ENCODE measurements at places on chromosomes 7 and 10.

DNA sequence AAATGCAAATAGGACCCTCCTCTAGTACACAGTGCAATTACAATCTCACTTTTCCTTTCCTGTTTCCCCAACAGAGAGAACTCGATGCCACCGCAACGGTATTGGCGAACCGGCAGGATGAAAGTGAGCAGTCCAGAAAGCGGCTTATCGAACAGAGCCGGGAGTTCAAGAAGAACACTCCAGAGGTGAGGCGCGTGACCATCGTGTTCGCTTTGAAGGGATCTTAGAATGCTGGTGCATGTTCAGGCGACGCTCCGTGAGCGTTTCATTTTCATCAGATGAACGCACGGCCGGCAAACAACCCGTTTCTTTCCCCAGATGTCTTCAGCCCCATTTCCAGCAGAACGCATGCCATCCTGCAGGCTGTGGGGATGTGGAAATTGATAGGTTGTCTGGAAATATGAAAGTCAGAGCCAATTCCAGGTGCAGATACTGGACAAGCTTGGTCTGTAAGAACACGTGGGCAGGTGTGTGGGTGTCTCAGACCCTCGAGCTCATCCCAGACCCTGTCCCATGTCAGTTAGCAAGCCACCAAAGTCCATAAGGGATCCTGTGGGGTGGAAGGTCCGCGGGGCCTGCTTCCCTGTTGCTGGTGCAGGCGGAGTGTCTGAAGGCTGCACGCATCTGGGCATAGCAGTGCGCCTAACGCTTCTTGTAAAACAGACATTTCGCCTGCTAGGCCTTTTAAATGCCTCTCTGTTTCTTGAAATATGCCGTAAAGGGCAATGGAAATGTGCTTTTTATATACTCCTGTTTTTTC, 98.8 kb downstream of the CUX1 start:
- no peak for DNase-seq

DNA sequence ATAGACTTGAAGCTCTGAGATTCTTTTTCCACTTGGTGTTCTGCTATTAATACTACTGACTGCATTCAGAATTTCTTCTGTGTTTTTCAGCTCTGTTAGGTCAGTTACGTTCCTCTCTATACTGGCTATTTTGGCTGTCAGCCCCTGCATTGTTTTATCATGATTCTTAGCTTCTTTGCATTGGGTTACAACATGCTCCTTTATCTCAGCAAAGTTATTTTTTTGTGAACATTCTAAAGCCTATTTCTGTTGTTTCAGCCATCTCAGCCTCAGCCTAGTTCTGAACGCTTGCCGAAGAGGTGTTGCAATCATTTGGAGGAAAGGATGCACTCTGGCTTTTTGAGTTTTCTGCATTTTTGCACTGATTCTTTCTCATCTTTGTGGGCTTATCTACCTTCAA, 201.5 kb upstream of the GNAI1 start:
- no peak for DNase-seq

DNA sequence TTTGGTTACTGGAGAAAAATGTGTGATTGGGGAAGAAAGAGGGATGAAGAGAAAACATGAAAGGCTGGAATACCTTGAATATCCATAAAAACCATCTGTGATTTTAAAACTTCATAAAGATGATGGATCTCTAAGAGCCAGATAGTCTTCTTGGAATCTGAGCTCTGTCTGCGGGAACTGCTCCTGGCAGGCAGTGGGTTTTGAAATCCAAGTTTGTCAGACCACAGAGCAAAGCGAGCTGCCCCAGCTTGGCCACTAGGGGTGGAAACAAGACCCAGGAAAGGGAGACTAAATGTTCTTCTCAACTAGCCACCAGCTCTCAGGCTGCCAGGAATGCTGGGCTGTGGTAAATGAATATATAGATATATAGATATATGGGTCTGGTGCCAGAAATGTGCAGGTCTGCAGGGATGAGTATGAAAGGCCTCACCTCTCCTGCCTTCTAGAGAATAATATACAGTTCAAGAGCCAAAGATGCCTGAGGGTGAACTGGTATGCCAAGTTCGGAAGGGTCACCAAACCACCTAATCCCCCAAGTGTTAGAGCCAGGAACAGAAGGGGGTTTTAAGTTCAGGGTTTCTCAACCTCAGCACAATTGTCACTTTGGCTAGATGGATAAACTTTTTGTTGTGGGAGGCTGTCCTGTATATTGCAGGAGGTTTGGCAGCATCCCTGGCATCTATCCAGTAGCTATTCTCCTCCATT, 208.8 kb downstream of the KCNMA1 start:
- no peak for DNase-seq

GRCh38 chr10:58013406-58013805, 254.3 kb downstream of the IPMK start:
- no peak for DNase-seq

DNA sequence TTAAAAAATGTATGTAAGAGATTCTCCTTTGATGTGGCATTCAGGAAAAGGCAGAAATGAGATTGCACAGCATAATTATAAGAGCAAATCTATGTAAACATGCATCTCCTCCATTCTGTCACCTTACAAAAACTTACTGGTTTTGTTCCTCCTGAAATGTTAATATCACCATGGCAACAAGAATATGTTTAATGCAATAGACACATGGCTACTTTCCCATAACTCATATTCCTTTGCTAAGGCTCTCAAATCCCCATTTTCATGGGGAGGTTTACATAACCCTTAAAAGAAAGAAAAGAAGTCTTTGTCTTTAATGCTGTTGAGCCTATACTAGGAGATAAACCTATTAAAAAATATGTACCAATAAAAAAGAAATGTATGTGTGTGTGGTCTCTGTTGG, 136.2 kb downstream of the ANK3 start:
- DNase-seq = no peak

GRCh38 chr7:112414855-112415490, 35.3 kb upstream of the IFRD1 start:
- no peak for DNase-seq

- no peak for DNase-seq
These were observed 45.1 kb downstream of the ST8SIA6 start for GRCh38 chr10:17409170-17409733.

- DNase-seq = no peak
These were observed 138.0 kb downstream of the ADCY1 start for GRCh38 chr7:45712057-45712689.

Measured in stimulated activated CD8-positive, alpha-beta memory T cell treated with anti-CD3 and anti-CD28 coated beads, Interleukin-2, amount 100 ng/mL, for 1 hour (primary cell).